ENCODE measurements at places on chromosomes 4 and X.
A peak's percentile ranks its signal among the peaks of the same experiment; 100 is the strongest.

GRCh38 chrX:34365471-34365870 lies 233.4 kb upstream of the FAM47A start:
- no peak for DNase-seq

GRCh38 chr4:141339966-141340365 lies 119.3 kb downstream of the ZNF330 start:
- DNase-seq, result no peak

DNA sequence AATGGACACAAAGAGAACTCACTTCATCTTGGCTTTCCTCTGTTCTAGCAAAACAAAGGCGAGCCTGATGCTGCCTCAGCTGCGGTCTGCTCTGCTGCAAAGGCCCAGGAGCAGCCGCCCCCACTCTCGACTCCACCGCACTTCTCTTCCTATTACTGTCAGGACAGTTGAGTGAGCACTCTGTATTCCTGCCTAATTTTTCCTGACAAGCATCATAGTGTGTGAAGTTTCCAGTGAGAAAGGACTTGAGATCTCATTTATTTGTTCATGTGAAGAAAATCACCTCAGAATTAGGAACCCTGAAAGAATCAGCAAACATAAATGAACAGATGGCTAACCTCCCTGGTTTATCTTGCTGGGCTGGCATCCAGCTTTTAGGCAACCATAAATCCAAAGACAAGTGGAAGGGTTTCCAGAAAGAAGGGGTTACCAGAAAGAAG lies 15.6 kb downstream of the SCARB2 start:
- DNase-seq, result no peak

DNA sequence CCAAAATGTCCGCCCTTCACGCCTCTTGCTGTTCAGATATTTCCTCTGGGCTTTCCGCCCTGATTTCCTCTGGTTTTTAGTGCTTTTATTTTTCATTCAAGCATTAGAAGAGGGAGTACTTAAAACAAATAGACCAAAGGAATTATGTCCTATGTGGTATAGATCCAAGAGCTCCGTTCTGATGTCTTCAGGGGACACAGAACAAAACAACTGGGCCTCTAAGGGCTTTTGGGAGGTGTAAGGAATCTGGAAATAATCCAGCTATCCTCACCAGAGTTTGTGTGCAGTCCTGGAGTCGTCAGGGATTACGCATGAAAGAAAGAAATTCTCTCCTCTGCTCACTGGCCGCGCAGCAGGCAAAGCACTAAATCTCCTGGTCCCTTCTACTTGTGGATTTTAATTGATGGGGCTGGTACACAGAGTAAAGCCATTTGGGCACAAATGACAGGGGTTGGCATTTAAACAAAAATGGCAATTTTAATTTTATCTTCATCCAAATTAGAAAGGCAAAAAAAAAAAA lies 999.2 kb downstream of the ADGRL3 start:
- DNase-seq, result no peak

DNA sequence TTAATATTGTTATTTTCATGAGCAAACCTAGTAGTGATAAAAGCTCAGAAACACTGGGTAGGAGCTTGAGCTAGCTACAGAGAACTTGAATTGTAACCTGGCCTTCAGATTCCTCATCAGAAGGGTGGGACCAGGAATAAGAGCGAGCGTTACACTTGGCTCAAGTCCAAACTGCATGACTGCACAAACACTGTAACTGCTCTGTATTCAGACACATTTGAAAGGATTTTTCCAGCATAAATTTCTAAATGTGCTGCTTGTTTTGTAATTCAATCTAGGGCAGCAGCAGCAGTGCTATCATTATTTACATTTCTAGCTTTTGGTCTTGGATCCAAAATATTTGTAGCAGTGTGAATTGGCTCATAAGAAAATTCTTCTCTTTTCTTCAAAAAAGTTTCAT lies 133.0 kb upstream of the TMLHE start:
- peak; percentile 0 for DNase-seq

DNA sequence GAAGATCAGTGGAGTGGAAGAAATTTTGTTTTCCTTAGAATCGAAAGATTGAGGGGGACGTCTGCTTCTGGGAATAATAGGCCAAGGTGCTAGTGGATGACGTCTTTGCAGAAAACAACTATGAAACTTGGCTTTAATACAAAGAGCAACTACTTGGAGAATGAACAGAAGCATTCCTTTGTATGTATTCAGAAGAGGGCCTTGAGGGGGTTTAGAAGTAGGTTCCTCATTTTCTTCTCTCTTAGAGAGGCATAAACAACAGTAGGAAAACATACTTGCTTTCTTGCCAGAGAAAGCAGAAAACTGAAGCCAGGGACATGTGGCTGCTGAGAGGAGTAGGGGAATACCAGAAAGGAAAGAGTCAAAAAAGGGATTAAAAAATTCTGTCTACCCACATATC lies 167.8 kb downstream of the ZNF330 start:
- no peak for DNase-seq

DNA sequence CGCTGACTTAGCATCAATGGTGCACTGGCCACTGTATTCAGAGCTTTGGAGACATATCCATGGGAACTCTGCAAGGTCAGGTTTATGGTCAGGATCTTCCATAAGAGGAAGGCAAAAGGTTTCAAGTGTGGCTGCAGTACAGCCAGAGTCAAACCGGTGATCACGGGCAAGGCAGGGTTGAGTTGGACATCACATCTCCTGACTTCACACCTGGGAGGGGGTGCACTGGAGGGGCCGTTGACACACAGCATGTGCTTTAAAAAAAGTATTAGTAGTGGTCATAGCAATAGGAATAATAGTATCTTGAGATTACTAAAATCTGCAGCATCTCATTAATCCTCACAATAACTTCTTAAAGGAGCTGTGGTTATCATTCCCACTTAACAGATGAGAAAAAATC lies 28.9 kb upstream of the MAN2B2 start:
- no peak for DNase-seq

DNA sequence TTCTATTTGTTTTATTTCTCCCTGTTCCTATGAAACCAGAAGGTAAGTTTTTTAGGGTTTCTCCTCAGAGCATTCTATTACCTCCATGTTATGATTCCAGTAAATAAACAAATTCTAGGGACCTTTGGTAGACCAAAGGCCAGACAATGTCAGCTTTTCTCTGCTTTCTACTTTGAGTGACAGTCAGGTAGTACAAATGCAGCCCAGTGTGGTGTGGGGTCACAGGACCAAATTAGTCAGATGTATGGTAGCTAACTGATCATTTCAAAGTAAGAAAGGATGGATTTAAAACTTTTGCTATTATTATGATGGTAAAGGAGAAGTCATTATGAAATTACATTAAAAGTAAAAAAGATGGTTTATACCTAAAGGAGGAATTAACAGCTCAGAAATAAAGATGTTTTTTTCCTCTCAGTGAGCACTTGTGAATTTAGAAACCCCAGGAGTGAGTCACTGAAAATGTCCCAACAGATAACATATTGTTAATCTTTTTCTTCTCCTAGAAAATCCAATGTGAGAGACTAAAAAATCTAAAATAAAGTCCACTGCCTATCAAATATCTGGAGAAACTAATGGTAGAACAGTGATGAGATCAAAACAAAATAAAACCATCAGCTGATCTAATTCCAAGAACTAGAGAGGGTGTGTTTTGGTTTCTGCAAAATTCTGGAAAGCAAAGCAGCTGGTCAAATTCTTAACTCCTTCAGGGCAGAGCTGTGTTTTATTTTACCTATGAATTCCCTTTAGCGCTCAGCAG lies 16.6 kb upstream of the KLHL2 start:
- DNase-seq, result no peak

- no peak for DNase-seq
These were observed at the start of gene MAGIX for GRCh38 chrX:49162620-49163019. Gene MAGIX (plus strand): TSS chrX:49162758. CDS start chrX:49162890, 132 bp downstream.

GRCh38 chr4:27908356-27908755 lies 1047.7 kb downstream of the STIM2 start:
- DNase-seq, result no peak

DNA sequence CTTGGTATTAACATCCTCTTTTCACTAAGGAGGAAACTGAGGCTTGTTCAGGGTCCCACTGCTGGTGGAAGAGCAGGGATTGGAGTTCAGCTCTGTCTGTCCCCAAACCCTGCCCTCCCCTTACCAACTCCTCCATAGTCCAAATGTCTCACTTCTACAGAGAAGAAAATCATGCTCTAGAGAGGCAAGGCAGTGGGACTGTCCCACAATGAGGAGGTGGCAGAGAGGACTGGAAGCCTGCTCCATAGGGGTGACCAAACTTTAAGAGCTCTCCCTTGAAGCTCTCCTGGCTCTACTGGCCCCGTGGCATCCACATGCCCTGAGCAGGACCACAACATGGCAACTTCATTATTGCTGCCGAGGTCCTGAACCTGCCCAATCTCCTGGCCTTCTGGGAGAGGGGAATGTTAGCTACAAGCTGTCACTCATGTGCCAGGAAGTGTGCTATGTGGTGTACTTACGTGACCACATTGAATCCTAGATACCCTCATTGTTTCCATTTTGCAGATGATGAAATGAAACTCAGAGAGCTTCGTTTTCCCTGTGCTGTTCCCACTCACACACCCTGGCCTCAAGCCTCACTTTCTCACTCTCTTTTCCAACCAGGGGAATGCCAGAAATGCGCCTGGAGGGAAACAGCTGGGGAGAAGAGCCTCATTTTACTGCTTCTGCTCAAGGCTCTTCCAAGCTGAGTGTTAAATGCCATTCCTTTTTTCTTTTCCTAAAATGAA lies 71.5 kb downstream of the ANAPC4 start:
- no peak for DNase-seq

DNA sequence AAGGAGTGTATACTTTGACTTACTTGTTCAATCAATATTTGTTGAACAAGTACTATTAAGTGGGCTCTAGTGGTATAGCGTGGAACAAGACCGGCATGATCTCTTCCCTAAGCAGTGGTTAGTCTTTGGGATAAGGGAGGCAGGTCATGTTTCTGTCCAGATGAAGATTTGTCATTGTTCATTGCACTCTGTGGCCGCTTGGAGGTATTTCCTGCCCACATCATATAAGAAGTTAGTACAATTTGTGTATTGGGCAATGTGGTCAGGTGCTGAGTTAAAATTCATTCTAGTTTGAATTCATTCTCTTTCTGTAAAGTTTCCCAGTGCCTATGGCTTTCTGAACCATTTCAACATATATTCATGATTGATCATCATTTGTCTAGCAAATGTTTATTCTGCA lies 101.1 kb upstream of the SHISA3 start:
- no peak for DNase-seq

DNA sequence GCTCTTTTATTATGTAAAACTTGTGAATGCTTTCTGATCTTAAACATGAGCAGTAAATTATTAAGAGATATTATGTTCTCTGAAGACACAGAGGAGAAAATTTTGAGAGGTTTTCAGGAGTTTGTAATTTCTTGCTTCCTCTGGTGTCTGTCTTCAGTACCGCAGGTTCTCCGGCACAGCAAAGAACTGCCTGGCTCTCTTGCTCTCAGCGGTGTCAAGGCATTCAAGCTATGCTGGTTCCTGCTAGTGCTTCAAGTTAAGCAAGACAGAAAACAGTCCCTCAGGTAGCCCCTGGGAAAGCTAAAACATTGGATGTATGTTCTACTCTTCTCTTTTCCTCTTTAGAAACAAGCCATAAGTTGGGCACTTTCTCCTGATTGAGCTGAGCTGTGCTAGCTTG lies 120.2 kb upstream of the CENPE start:
- DNase-seq, result no peak

DNA sequence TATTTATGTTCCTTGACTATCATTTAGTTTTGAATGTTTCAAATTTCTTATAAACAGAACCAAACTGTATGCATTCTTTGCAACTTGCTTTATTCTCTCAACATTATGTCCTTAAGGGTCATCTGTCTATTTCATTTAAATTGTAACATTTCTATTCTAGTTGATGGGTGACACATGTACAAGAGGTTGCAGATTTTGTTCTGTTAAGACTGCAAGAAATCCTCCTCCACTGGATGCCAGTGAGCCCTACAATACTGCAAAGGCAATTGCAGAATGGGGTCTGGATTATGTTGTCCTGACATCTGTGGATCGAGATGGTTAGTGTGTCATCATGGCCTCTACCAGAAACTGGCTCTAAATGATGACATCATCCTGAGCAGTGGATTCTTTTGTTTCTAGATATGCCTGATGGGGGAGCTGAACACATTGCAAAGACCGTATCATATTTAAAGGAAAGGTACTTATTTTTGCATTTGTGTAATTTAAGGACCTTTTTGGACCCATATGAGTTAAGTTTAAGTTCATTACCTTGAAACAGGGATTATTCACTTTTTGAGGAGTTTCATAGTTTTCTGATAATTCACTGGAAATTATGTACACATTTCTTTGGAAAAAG lies 6.1 kb downstream of the LIAS start:
- DNase-seq, result no peak

- DNase-seq, result no peak
These were observed 407.1 kb downstream of the IL15 start for GRCh38 chr4:142043509-142043908.

- DNase-seq, result no peak
These were observed 139.4 kb upstream of the CXorf66 start for GRCh38 chrX:140104760-140105159.

DNA sequence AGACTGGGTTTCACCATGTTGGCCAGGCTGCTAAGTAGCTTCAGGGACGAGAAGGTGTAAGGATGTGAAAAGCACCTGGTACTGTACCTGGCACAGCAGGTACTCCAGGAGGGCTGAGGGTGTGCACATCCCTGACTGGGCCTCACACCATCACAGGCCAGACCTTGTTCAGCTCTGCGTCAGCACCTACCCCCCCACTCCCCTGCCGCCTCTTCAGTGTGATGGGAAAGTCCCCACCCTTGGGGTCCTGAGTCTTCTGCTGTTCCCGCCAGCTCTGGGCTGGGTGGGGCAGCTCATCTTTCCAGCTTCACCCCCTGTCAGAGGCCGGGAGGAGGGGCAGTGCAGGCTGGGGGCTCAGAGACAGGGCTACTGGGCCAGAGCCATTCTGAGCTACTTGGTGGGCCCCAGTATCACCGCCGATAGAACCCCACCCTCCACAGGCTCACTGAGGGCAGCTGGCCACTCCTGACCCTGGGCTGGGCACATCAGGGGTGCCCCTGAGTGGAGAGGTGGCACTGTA lies 6.7 kb upstream of the SH3BP2 start:
- DNase-seq, result no peak

DNA sequence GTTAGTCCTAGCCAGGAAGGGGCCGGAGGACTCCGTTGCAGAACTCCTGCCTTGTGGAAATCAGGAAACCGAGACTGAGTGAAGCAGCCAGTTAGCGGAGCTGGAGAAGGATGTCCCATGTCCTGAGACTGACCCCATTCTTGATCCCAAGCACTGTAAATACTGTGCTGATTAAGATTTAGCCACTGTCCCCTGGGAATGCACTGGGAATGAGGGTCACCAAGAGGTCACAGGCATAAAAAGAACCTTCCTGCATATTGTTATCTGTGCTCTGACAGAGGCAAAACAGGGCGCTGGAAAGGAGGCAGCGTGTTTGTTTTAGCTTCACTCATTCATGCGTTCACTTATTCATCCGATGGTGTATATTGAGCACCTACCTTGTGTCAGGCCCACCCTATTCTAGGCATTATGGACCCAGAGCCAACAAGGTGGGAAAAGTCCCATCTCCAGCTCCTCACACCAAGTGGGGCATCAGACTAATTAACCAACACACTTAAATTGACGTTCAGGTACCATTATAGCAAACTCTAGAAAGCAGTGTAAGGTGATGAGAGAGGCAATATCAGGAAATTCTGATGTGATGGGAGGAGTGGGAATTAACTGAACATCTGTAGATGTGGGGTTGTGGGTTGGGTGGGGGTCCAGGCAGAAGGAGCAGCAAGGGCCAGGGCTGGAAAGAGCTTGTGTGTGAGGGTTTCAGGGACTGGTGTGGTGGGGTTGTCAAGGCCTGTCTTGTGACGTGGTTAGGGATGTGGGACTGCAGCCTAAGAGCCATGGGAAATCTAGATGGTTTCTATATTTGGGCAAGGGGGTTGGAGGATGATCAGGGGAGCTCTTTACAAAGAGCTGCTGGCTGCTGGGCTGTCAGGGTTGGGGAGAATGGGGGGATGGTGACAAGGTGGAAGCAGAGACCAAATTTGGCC lies 10.6 kb upstream of the SLC2A9 start:
- DNase-seq, result no peak

Data from HepG2 (cell line).